ENCODE measurements at places on chromosomes 16 and 17. TPM values are rescaled to one million over a fixed set of nuclear protein-coding genes. Genes with fewer than 3 reads are reported as not detected.

The CD300H gene
- polyA plus RNA-seq = not detected

DNA sequence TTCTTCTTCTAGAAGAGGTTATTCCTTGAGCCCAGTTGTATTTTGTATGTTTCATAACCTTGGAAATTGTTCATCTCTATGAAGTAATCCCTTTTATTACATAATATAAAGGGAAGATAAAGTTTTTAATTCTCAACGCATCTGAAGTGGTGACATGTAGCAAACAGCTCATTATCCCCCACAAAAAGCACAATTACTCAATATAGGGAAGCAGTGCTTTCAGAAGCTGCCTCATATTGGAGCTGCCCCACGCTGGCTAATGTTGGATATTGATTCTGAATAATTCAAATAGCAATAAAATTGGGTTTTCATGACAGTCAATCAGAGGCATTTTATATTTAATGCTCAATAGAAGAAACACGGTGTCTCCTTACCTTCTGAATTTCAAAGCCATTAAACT lies 604.3 kb upstream of the RBFOX1 start:
- no peak for DNase-seq

DNA sequence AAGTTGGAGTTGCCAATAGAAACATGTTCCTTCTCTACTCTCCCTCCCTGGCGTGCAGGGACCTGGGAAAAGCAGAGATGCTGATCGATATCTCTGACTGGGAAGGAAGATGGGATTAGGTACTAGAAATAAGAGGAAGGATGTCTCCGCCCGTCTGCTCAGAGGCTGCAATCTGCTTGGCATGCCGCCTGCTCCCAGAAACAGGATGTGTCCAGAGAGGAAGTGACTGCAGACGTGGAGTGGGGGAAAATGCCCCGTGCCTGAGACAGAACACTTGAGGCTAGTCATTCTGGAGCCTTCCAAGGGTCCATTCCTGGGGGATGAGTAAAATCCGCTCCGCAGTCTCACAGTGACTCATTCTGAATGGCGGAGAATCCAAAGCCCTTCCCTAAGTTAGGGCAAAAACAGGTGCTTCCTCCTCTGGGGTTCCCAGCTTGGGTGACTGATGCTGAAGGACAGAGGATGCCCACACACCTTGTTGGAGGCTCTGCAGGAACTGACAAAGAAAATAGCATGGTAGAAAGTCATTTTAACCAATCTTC lies 45.0 kb upstream of the SMURF2 start:
- DNase-seq = peak; percentile 33

- no peak for DNase-seq
These were observed 49.1 kb downstream of the PHLPP2 start for GRCh38 chr16:71675380-71675779.

DNA sequence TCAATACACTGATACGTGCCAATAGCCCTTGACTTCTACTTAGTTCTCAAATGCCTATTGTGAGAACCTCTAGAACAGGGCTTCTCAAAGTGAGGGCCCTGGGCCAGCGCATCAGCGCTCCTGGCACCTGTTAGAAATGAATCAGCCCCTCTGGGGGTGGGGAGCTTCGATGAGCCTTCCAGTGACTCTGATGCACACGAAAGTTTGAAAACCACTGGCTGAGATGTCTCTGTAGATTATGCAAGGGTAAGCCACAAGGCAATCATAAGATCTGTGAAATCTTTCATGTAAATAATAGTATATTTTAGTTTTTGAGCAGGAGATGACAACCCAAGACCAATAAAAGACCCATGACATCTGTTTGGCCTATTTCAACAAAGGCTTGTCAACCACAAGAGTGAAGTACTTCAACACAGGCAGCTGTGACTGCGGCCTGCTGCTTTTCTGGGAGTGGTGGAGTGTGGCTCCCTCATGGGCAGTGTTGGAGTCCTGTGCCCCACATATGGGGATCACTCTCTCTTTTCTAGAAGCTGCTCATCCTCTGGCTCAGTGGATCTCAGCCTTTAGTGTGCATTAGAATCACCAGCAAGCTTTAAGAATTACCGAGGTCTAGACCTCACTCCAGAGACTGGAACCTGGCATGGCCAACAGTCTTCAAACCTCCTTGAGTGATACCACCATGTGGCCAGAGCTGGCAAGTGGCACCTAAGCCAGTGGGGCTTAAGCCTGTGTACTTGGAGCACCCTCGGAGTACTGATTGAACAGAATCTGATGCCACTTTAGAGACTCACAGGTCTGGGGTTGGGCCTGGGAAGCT lies 5.8 kb downstream of the MTHFSD start:
- no peak for DNase-seq

GRCh38 chr17:41848788-41849187 lies 11.2 kb downstream of the KLHL10 start:
- no peak for DNase-seq
